ENCODE measurements at places on chromosomes 12 and 14.

DNA sequence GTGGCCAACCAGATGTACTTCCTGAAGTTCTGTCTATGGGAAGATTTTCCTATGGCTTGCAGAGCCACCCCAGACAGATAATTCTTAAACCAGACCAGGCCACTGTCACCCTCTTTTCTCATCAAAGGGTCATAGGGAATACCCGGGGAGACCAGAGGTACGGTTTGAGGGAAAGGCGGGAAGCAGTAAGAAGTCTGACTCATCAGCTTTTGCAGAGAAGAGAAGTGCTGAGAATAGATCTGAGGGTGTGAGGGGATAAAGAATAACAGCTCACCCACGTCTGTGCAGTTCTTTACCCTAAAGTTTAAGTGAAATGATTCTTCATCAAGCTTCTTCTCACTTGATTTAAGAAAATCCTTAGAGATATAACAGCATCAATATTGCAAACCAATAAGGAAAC is 21.3 kb upstream of the POC1B start:
- DNase-seq = no peak

DNA sequence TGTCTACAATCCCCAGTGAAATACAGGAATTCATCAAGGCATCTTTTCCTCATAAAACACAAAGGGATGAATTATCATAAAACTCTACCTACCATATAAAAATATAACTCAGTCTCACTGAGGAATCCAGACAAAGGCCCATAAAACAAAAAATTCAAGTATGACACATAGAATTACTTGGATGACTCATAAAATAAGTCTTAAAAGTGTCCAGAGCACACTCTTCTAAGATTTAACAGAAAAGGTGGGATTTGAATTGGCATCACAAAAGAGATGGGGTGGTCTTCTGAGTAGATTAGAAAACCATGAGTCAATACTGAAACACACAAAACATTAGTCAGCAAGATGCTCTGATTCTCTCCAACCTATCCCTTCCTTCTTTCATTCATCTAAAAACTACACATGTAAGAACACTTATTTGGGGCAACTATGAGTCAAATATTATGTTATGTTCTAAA is 202.7 kb upstream of the GARIN6 start:
- no peak for DNase-seq

DNA sequence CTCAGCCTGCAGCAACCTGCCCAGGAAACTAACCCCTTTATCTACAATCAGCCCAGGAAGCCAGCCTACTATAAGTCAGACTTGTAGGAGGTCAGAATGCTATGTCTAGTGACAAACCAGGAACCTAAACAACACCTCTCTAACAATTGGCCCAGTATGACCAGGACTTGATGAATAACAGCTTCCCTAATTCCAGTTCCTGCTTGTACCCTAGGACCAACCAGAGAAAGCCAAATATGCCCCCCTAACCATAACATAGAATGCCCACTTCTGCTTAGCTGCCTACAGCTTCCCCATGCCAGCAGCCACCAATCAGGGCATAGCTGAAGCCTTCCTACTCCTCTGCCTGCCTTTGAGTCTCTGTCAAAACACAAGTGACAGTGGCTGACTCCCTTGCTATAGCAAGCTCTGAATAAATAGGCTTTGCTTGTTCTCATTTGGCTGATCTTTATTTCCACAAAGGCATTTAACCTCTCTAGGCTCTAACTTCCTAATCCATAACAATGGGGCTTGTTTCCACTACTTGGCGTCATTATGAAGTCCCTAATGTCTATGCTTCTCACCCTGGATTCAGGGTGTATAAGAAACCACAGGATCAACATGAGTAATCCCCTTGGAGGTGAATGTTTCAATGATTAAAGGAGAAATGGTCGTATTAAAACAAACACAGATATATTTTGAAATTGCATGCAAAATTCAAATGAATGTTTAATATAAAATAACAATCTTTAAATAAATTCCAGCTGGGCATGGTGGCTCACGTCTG is 220.2 kb downstream of the ANO6 start:
- no peak for DNase-seq

DNA sequence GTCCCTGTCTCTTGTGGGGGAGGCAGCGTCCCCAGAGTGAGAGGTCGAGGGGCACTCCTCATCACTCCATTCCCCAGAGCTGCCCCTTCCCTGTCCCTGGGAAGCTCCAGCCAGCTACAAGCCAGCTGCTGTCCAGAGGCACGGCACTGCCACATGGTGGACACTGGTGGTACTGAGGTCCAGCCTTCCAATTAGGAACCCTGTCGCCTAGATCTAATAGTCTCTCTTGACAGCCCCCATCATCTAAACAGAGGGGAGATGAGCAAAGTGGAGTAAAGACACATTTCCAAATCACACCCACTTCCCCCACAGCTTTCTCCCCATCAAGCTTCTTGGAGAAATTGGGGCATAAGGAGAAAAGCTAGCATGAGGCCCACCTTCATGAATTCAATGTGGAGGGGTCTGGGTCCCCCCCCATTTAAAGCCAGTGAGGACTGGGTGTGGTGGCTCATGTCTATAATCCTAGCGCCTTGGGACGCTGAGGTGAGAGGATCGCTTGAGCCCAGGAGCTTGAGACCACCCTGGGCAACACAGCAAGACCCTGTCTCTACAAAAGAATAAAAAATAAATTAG is 2.1 kb upstream of the INHBE start:
- DNase-seq = peak; percentile 82

DNA sequence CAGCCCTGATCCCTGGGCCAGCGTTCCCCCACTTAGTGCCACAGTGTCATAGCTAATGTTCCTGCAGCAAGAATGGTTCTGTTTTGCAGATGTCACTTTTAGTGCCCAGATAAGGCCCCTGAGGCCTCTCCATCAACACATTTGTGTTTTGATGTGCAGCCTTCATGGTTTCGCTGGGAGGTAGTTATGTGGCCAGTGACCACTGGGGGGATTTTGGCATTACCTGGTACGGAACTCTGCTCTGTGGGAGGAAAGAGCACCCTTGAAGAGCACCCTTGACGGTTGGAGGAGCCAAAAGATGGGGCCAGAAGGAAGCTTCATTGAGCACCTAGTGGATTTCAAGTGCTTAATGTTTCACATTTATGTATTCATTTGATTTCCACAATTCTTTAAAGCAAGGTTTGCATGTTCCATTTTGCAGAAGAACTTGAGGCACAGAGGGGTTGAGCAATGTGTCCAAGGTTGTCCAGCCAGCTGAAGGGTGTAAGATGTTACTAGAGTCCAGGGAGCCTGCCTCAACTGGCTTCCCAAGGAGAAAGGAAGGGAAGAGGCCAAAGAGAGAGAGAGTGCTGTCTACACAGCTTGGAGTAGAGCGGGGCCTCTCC is 13.0 kb downstream of the SERPINA11 start:
- no peak for DNase-seq

GRCh38 chr12:120855823-120856588 is 48.2 kb downstream of the SPPL3 start:
- no peak for DNase-seq

DNA sequence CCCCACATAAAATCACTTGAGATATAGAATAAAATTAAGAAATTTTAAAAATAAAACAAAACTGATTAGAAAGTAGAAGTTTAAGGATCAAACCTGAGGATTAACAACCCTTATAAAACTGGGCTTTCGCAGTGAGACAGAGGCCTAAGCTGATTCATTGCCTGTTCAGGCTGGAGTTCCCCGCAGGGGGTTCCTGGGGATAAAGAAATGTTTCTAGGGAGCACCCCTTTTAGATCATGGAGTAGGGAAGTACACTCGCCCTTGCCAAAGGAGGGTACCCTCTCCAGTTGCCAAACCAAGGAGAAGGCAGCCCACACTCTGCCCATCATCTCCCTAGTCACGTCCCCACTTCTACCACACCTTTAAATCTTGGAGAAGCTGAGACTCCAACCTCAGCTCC is 6.8 kb downstream of the GLIPR1 start:
- no peak for DNase-seq

DNA sequence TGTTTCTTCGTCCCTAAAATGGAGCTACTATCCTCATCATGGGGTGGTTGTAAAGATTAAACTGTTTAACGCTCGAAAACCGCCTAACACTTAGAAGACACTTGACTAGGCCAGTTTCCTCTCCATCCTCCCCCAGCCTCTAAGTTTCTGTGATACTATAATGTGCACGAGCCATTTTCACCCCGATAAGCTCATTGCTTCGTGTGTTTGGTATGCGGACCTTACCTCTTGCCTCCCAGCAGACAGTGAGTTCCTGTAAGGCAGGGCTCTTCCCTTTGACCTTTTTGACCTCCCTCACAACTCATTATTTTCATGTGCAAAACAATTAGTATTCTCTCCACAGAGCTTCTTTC is 499 bp upstream of the GXYLT1 start:
- DNase-seq = no peak

DNA sequence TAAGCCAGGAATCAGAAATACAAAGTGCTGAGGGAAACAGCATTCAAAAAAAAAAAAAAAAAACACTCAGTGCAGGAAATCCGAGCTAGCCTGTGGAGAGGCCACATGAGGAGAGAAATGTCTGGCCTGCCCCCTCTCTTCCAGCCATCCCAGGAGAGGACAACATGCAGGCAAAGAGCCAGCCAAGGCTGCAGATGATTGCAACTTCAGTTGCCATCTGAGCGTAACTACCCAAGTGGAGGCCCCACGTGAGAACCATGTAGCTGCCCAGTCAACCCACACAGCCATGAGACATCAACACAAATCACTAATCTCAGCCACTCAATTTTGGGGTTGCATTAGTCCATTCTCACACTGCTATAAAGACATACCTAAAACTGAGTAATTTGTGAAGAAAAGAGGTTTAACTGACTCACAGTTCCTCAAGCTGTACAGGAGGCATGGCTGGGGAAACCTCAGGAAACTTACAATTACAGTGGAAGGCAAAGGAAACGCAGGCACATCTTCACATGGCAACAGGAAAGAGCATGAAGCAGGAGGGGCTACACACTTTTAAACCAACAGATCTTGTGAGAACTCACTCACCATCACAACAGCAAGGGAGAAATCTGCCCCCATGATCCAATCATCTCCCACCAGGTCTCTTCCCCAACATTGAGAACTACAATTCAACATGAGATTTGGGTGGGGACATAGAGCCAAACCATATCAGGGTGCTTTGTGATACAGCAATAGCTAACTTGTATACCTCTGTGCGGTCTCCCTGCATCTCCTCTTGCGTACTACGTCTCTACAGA is 161.1 kb downstream of the PIWIL1 start:
- DNase-seq = no peak

DNA sequence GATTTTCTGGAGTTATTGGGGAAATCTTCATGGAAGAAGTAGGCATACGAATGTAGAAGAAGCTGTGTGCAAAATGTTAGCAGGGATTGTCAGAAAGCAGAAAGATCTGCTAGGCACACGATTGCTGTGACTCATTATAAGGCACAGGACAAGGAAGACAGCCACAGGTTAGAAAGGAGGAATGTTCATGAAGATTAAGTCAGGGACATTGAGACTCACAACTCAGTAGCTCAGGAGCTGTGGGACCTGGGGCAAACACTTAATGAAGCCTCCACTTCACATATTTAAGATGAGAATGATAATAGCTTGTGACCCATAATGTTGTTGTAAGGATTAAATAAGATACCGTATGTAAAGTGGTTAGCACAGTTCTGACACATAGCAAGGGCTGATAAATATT is 26.6 kb upstream of the RTRAF start:
- no peak for DNase-seq

GRCh38 chr12:64232196-64232595 is 10.1 kb upstream of the KICS2 start:
- DNase-seq = no peak

DNA sequence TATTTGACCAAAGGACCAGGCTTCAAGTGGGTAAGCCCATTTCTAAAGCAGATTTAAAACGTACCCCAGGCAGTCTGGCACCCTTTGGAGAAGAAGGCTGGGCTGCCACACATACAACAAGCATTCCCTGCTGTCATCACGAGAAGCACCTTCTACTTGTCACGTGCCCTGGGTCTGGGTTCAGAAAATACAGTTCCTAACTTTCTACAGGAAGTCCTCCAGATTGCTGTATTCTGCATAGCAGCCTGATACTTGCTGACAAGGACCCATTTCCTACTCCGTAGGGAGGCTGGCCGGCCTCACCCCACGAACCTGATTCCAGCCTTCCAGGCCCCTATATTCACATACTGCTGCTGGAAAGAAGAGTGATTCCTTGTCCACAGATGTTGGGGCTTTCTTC is 7.4 kb downstream of the CLMN start:
- DNase-seq = no peak

- no peak for DNase-seq
Measured at GRCh38 chr12:122944605-122945592, 21.4 kb downstream of the ABCB9 start.

DNA sequence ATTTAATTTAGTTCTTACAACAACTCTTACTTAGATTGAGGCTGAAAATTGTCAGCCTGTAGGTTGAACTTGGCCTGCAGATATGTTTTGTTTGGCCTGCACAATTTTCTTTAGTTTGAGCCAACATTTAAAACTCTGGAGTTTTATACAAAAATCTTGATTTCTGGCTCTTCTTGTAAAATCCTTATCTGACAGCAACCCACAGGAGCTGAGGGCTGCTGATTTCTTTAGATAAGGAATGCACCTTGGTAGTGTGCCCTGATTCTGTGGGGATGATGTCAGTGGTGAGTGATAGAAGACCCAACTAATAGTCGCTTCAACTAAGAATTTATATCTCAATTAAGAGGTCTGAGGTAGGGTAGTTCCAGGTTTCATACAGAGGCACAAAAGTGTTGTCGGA is 49.5 kb downstream of the SOCS2 start:
- no peak for DNase-seq

GRCh38 chr12:90337018-90337417 is 618.0 kb downstream of the CCER1 start:
- no peak for DNase-seq

DNA sequence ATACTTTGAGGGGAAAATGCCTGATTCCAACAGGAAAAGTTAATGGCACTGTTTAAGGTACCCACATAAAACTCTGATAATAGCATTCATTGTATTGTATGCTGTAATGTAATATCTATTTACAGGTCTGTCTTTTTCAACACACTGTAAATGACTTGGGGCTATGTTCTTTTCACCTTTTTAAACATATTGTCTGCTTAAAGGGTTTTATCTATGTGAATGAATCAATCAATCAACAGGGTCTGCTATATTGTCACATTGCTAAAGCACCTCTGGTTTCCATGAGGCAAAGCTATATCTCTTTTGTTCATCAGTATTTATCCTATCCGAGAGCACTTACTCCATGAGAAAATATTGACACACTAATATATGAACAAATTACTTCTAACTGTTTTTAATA is 288.0 kb downstream of the SLC6A15 start:
- no peak for DNase-seq

DNA sequence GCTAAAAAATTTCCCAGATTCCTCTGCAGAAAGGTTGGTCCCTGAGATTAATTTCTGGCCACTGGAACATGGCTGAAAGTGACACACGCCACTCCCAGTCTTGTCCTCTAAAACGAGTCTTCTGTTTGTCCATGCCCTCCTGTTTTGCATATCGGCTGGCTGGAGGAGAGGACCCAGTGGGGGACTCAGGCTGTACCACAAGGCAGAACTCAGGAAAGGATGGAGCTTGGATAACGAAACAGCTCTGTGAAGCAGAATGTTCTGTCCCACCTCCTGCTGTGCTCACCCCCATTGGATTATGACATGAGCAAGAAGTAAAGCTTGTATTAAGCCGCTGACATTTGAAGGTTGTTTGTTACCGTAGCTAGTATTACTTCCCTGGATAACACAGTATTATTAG is 856.2 kb downstream of the BCL11B start:
- DNase-seq = no peak

Data from activated naive CD4-positive, alpha-beta T cell treated with anti-CD3 and anti-CD28 coated beads for 36 hours (primary cell).